ENCODE measurements at places on chromosomes 5 and 9. TPM values are rescaled to one million over a fixed set of nuclear protein-coding genes. Genes with fewer than 3 reads are reported as not detected.

DNA sequence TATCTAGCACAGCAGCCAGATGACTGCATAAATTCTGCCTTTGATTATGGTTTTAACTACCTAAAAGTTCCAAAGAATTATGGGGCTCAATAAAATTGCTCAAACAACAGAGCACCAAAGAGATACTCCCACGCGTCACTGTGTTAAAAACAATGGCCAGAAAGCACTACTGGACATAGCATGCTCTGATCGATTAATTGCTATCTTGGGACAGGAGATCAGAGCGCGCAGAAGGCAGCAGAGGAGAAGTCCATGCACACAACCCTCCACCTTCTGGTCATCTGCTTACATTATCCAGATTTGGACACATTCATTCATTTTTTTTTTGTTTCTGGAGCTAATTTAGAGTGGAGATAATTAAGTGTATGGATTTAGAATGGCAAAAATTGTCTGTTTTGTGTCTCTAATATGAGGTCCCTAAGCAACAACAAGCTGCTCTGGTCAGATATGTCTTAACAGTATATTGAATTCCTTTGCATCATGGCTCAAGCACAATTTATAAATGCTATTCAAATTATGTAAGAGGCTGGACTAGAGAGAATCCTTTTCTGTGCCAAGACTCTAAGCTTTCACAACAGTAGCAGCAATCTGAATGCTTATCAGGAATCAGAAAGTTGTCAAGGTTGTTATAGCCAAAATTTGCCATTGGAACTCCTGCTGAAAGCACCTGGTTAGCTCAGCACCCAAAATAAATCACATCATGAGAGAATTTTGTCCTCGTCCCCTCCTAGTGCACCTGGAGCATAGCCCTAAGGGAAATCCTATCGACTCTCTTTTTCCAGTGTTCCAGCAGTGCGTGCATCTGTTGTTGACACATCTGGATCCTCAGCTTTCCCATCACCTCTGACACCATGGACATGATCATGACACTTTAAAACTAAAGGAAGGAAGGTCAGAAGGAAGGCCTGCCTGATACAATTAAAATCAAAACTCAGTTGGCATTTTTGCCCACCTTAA lies 98.6 kb upstream of the HMHB1 start:
- H3K4me3 ChIP-seq, result no peak overlapping the region
- no peaks in the 10 kb centered on the region for H3K27me3 ChIP-seq
- DNase-seq, result peak; percentile 44
- H3K27ac ChIP-seq, result peak overlapping the region; percentile 33
- no peaks in the 10 kb centered on the region for H3K36me3 ChIP-seq

GRCh38 chr9:89436963-89437625 lies 60.8 kb downstream of the SEMA4D start:
- H3K27me3 ChIP-seq, result peaks cover 9% of the 10 kb centered on the region
- no peak overlapping the region for H3K27ac ChIP-seq
- H3K36me3 ChIP-seq, result no peaks in the 10 kb centered on the region
- no peak overlapping the region for H3K4me3 ChIP-seq
- no peaks in the 10 kb centered on the region for H3K4me1 ChIP-seq

DNA sequence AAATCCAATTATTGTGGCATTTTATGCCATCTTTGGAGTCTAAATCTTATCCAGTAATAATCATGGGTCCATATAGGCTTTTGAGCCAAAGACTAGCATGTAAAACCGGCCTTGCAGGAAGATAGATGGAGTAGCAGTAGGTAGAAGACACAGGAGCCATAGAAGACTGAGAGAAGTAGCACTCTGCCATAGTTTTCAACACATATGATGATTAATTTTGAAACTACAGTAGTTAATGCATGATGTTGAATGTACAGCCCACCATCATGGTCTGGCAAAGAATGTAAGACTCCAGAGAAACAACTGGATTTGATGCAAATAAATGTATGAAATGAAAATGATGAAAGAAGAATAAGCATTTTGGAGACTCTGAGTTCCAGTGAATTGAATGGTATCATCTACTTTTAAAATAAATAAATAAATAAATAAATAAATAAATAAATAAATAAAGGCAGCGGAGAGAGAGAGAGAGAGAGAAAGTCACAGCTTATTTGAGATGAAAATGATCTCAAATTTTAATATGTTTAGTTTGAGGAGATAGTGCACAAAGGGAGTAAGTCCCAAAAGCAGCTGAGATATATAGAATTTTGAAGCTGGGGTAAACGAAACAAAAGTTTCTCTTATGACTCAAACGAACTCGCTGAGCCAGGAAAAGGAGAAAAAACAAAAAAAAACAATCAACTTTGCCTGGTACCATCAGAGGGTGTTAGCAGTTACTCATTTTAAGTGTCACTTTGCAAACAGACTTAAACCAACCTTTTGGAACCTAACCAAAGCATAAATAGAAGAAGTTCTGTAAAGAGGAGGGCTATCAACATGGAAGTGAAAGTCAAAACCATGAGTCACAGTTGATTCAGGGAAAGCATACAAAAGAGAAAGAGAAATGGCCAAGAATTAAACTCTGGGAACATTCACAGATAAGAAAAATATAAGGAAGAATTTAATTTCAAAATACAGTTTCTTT lies 388.7 kb downstream of the CETN3 start:
- peak; percentile 18 for DNase-seq
- no peaks in the 10 kb centered on the region for H3K27me3 ChIP-seq
- H3K4me1 ChIP-seq, result no peaks in the 10 kb centered on the region
- H3K27ac ChIP-seq, result peak overlapping the region; percentile 58

- DNase-seq, result no peak
- H3K27me3 ChIP-seq, result peaks cover 23% of the 10 kb centered on the region
- H3K27ac ChIP-seq, result no peak overlapping the region
- H3K4me1 ChIP-seq, result no peaks in the 10 kb centered on the region
- H3K36me3 ChIP-seq, result no peaks in the 10 kb centered on the region
These were observed 212.2 kb downstream of the FSTL4 start for GRCh38 chr5:133400120-133400519.

The SLC36A3 gene
- not detected for total RNA-seq

The SPATA31C1 gene
- total RNA-seq, result not detected

GRCh38 chr9:131467214-131467935 lies 35.3 kb upstream of the POMT1 start:
- H3K4me3 ChIP-seq, result no peak overlapping the region
- no peak for DNase-seq
- no peaks in the 10 kb centered on the region for H3K27me3 ChIP-seq
- H3K27ac ChIP-seq, result no peak overlapping the region

The MACIR gene
- 78.9 TPM for total RNA-seq

The GARIN3 gene
- total RNA-seq, result not detected

The ABCA1 gene
- total RNA-seq, result 15.6 TPM

The UBE2D2 gene
- total RNA-seq, result 134 TPM

GRCh38 chr9:83330207-83331196 lies 207.7 kb downstream of the FRMD3 start:
- no peak for DNase-seq
- peaks cover 6% of the 10 kb centered on the region for H3K36me3 ChIP-seq
- H3K4me1 ChIP-seq, result peaks cover 32% of the 10 kb centered on the region

- no peak for DNase-seq
- no peaks in the 10 kb centered on the region for H3K36me3 ChIP-seq
- H3K27me3 ChIP-seq, result no peaks in the 10 kb centered on the region
These were observed 716 bp downstream of the TMEM171 start for GRCh38 chr5:73121119-73121463.

- no peak overlapping the region for H3K27ac ChIP-seq
- H3K36me3 ChIP-seq, result peaks cover 29% of the 10 kb centered on the region
- peak overlapping the region; percentile 83 for H3K4me3 ChIP-seq
- peaks cover 35% of the 10 kb centered on the region for H3K4me1 ChIP-seq
- H3K27me3 ChIP-seq, result peaks cover 41% of the 10 kb centered on the region
These were observed 552 bp downstream of the OTULINL start for GRCh38 chr5:14581891-14582796.

- H3K36me3 ChIP-seq, result no peaks in the 10 kb centered on the region
- no peak overlapping the region for H3K27ac ChIP-seq
- H3K4me3 ChIP-seq, result no peak overlapping the region
- peaks cover 7% of the 10 kb centered on the region for H3K27me3 ChIP-seq
These were observed 46.4 kb downstream of the SYK start for GRCh38 chr9:90847971-90848370.

DNA sequence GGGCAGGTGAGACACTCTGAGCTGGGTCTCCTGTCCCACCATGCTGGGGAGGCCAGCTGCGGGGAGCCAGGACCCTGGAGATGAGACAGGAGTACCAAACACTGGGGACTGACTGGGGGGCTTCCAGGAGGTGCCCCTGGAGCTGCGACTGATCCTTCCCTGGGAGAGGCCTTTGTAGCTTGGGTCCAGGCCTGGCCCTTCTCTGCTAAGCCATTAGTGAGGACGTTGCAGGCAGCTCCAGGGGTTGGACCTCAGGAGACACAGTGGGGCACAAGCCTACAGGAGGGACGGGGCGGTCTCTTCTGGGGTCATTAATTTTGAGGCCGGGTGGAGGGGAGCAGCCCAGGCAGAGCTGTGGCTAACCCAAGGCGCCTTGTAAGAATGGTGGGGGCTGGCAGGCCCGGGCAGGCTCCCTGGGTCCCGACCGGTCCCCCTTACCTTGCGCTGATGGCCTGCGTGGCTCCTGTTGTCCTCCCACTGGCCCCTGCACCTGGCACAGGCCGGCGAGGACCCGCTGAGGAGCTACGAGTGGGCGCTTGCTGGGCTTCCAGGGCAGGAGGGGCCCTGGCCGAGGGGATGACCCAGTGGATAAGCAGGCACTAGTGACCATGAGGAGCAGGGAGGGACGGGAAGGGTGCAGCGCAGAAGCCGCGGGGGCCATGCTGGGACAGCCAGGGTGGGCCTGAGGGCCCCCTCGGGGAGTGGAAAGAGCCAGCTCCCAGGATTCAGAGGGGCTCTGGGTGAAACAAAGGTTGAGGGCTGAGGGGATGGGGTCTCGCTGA lies 5.1 kb downstream of the MRPS2 start:
- no peak for DNase-seq
- peaks cover 2% of the 10 kb centered on the region for H3K27me3 ChIP-seq
- H3K4me3 ChIP-seq, result no peak overlapping the region
- peaks cover 4% of the 10 kb centered on the region for H3K36me3 ChIP-seq
- 0 out of 2 replicates have a peak, but pooled peaks cover 7% of the 10 kb centered on the region for H3K4me1 ChIP-seq

The SPATA31A3 gene
- not detected for total RNA-seq

GRCh38 chr9:16063241-16063591 lies 510.4 kb downstream of the CCDC171 start:
- peak overlapping the region; percentile 63 for H3K27ac ChIP-seq
- H3K4me1 ChIP-seq, result peaks cover 59% of the 10 kb centered on the region
- DNase-seq, result no peak
- peak overlapping the region; percentile 67 for H3K4me3 ChIP-seq
- no peaks in the 10 kb centered on the region for H3K27me3 ChIP-seq

GRCh38 chr9:135016037-135016640 lies 71.3 kb upstream of the OLFM1 start:
- peaks cover 36% of the 10 kb centered on the region for H3K27me3 ChIP-seq
- DNase-seq, result no peak
- H3K36me3 ChIP-seq, result no peaks in the 10 kb centered on the region
- no peaks in the 10 kb centered on the region for H3K4me1 ChIP-seq

GRCh38 chr9:126326228-126327005 lies at the start of gene MVB12B:
Gene MVB12B, plus strand, starts transcription at chr9:126326829. Its CDS starts 101 bp downstream, at chr9:126326930.
- peak within 1 kb of the TSS; percentile 57 for H3K27ac ChIP-seq
- H3K4me3 ChIP-seq, result peak within 1 kb of the TSS; percentile 81
- H3K36me3 ChIP-seq, result peaks cover 17% of the 10 kb centered on the region
- H3K4me1 ChIP-seq, result peaks cover 8% of the 10 kb centered on the region
- H3K27me3 ChIP-seq, result peaks cover 9% of the 10 kb centered on the region
- no peak for DNase-seq

DNA sequence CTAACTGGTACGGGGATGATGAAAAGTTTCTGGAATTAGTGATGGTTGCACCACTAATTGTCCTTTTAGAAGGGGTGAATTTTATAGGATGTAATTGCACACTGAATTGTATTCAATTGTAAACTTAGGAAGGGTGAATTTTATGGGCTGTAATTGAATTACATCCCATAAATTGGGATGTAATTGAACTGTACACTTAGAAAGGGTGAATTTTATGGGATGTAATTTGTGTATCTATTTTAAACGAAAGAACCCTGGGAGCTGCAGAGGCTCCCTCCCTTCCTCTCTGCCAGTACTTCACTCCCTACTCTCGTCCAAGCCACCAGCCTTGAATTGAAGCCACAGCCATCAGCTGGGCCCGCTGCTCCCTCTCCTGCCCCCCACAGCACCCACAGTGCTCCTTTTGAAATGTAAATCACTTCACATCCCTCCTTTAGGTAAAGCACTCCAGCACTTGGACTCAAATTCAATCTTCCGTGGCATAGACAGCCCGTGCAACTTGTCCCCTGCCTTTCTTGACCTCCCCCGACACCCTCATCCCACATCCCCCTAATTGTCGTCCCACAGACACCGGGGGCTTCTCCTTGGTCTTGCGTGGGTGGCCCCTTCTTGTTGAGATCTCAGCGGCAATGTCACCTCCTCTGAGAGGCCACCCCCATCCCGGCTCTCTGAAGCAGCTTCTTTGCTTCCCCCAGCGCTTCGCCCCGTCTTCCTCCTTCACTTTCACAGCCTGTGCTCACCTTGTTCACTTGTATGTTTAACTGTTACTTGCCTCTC lies 84.2 kb upstream of the HRH2 start:
- no peaks in the 10 kb centered on the region for H3K4me1 ChIP-seq
- H3K4me3 ChIP-seq, result no peak overlapping the region
- H3K27ac ChIP-seq, result no peak overlapping the region
- H3K27me3 ChIP-seq, result peaks cover 11% of the 10 kb centered on the region
- no peaks in the 10 kb centered on the region for H3K36me3 ChIP-seq
- no peak for DNase-seq

GRCh38 chr5:76439201-76439600 lies 36.1 kb downstream of the IQGAP2 start:
- no peaks in the 10 kb centered on the region for H3K27me3 ChIP-seq
- H3K4me1 ChIP-seq, result no peaks in the 10 kb centered on the region
- no peaks in the 10 kb centered on the region for H3K36me3 ChIP-seq
- DNase-seq, result no peak
- H3K27ac ChIP-seq, result no peak overlapping the region

- H3K4me1 ChIP-seq, result no peaks in the 10 kb centered on the region
- no peak for DNase-seq
- peaks cover 12% of the 10 kb centered on the region for H3K27me3 ChIP-seq
- H3K4me3 ChIP-seq, result no peak overlapping the region
- no peak overlapping the region for H3K27ac ChIP-seq
These were observed 86.8 kb downstream of the ZNF622 start for GRCh38 chr5:16378762-16379161.

DNA sequence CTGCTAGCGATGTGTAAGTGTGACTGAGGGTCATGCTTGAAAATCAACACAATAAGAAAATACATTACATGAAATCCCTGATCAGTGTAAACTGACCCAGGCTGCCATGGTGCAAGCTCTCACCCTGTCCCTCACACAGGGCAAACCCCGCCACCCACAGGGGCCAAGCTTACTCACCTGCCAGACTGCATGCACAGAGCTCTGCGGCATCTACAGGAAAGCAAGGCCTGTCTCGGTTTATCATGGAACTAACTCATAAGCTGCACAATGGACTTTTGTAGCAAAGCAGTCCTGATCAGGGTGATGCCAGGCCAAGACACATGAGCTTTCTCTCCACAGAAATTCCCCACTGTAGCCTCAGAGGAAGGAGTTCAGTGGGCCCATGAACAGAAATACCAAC lies 9.7 kb downstream of the IPPK start:
- no peak overlapping the region for H3K4me3 ChIP-seq
- no peaks in the 10 kb centered on the region for H3K27me3 ChIP-seq
- DNase-seq, result no peak
- peaks cover 9% of the 10 kb centered on the region for H3K36me3 ChIP-seq
- no peak overlapping the region for H3K27ac ChIP-seq

GRCh38 chr5:76690704-76691466 lies 25.0 kb upstream of the F2R start:
- peak; percentile 48 for DNase-seq
- H3K36me3 ChIP-seq, result peaks cover 6% of the 10 kb centered on the region
- H3K27ac ChIP-seq, result peak overlapping the region; percentile 90
- peak overlapping the region; percentile 58 for H3K4me3 ChIP-seq
- no peaks in the 10 kb centered on the region for H3K27me3 ChIP-seq

- peaks cover 36% of the 10 kb centered on the region for H3K4me1 ChIP-seq
- H3K36me3 ChIP-seq, result peaks cover 10% of the 10 kb centered on the region
- no peak overlapping the region for H3K27ac ChIP-seq
- H3K27me3 ChIP-seq, result no peaks in the 10 kb centered on the region
- DNase-seq, result no peak
These were observed 177.3 kb downstream of the FGF1 start for GRCh38 chr5:142508591-142508990.
